ENCODE measurements at places on chromosomes 4 and X.

DNA sequence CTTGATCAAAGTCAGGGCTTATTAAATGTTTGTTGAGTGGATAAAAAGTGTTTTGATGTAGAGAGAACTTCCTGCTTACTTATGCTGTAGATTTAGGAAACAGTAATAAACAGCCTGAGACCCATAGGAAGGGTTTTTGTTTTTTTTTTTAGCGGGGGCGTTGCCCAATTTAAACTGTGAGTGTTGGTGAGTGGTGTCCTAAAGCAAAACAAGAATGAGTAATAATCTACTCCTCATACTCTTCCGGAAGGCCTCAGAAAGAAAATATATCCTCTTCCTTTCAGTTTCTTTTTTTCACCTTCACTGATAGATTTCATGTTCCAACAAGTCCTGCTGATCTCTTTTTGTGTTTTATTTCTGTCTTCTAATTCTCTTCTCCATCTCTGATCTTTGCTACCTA, 104.4 kb upstream of the SCML1 start:
- no peak for DNase-seq

GRCh38 chrX:118773782-118774181, 46.4 kb downstream of the IL13RA1 start:
- DNase-seq = no peak

- DNase-seq = no peak
Measured at GRCh38 chr4:186487726-186488125, 67.6 kb downstream of the MTNR1A start.

- DNase-seq = no peak
Measured at GRCh38 chr4:154422152-154422551, 69.4 kb downstream of the DCHS2 start.

GRCh38 chr4:77349796-77350195, 192.8 kb downstream of the CCNG2 start:
- no peak for DNase-seq

Measured in cortex of kidney (tissue), 1 donor.